RCC 7860 (cell line): ENCODE measurements at places on chromosomes 5 and 9.

GRCh38 chr9:29339387-29339786, 1766.1 kb upstream of the C9orf72 start:
- no peak for DNase-seq

- no peak for DNase-seq
These were observed 121.0 kb downstream of the SV2C start for GRCh38 chr5:76204191-76204590.

DNA sequence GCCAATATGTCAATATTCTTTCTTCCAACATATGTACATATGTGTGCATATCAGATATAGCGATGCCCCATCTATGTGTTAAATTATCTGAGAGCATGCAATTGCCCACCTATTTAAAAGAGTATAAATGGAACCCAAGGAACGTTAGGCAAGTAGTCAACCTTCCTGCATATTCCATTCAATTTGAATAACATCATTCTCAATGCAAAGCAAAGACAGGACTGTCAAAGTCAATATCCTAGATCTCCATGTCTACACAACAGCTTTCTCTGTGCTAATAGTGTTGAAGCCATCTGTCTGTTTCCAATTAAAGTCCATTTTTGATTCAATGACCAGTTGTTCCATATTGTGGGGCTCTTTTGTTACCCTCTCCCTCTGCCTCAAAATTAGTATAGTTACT, 85.3 kb upstream of the COX7C start:
- no peak for DNase-seq

GRCh38 chr9:22010866-22011625, 1.9 kb upstream of the CDKN2B start:
- DNase-seq, result no peak

GRCh38 chr5:74063821-74064220, 437.8 kb downstream of the ARHGEF28 start:
- peak; percentile 83 for DNase-seq

DNA sequence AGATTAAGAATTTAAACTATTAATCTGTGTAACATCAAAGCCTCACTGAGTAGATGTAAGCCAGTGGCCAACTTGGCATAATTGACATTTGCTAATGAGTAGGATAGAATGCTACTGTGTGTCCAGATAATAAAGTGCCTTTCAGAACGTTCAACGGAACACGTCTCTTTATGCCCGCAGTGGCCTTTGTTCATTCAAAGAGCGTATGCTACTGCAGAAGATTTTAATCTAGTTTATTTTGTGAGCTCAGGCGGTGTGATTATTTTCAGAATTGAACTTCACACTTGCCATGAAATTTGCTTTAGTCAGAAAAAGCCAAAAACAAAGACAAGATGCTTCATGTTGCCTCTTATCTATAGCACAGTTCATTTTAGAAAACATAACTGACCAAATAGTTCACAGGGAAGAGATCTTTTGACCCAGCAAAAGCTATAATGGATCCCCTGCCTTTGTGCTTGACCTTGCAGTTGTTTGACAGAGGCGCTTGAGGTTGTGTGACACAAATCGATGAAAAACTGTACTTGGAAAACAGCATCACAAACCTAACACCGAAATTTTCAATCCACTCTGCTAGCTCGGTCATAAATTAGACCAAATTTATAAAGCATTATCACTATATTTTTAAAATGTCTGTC, 530.9 kb upstream of the TYRP1 start:
- DNase-seq, result no peak

GRCh38 chr5:181151146-181151545, 3.8 kb downstream of the OR2V2 start:
- DNase-seq, result no peak
